ENCODE measurements at places on chromosomes 7 and 10. TPM values are rescaled to one million over a fixed set of nuclear protein-coding genes. Genes with fewer than 3 reads are reported as not detected.

The UFSP1 gene
- total RNA-seq, result 3.5 TPM

The FZD1 gene
- total RNA-seq, result 35.7 TPM

The NPY4R2 gene
- total RNA-seq, result 0.13 TPM

The PDZD7 gene
- total RNA-seq, result 0.91 TPM

The SFTPA1 gene
- not detected for total RNA-seq

The MYH16 gene
- 0.26 TPM for total RNA-seq

The NCF1 gene
- total RNA-seq, result not detected

The CDK14 gene
- 26.3 TPM for total RNA-seq

The ACSM6 gene
- total RNA-seq, result not detected

The OR2A5 gene
- total RNA-seq, result not detected

The ZNF273 gene
- total RNA-seq, result 2.6 TPM

The PDZD8 gene
- 25.0 TPM for total RNA-seq

The CALML3 gene
- not detected for total RNA-seq

The BMPER gene
- total RNA-seq, result 7.4 TPM

The IRF5 gene
- 0.39 TPM for total RNA-seq

The FAM13C gene
- total RNA-seq, result 1.9 TPM

The CAV2 gene
- total RNA-seq, result 88.4 TPM

The NACAD gene
- total RNA-seq, result 6.1 TPM

The CLRN3 gene
- total RNA-seq, result not detected

The MALRD1 gene
- 0.08 TPM for total RNA-seq

The BPGM gene
- 19.1 TPM for total RNA-seq

The NEUROG3 gene
- total RNA-seq, result not detected

The FAM131B gene
- total RNA-seq, result 3.9 TPM

The PTF1A gene
- not detected for total RNA-seq

The CUEDC2 gene
- total RNA-seq, result 133 TPM

The CACNB2 gene
- total RNA-seq, result 12.4 TPM

The CDHR1 gene
- total RNA-seq, result not detected

The KIF11 gene
- 23.1 TPM for total RNA-seq

The NRBF2 gene
- 30.7 TPM for total RNA-seq

The ELMO1 gene
- 2.3 TPM for total RNA-seq

The CTNNA3 gene
- under 0.01 TPM for total RNA-seq

The TSPAN13 gene
- 33.0 TPM for total RNA-seq

The PNLIPRP2 gene
- not detected for total RNA-seq

The HYAL4 gene
- not detected for total RNA-seq

The MACC1 gene
- total RNA-seq, result 0.24 TPM

The UNCX gene
- not detected for total RNA-seq

The CFTR gene
- 0.13 TPM for total RNA-seq

The PLXNA4 gene
- total RNA-seq, result 0.65 TPM

The IGFBP3 gene
- total RNA-seq, result 34.3 TPM

The R3HCC1L gene
- 14.1 TPM for total RNA-seq

The GRID2IP gene
- not detected for total RNA-seq

The PRKG1 gene
- 6.2 TPM for total RNA-seq

The NXPH1 gene
- not detected for total RNA-seq

The TDRD1 gene
- total RNA-seq, result not detected

The TUBB8 gene
- not detected for total RNA-seq

The ANKRD30A gene
- total RNA-seq, result not detected

The ZNF425 gene
- total RNA-seq, result 1.6 TPM

The ZNF727 gene
- total RNA-seq, result not detected

The GTF2I gene
- 125 TPM for total RNA-seq

The PRSS37 gene
- total RNA-seq, result not detected

The KCNK18 gene
- not detected for total RNA-seq

The UTF1 gene
- total RNA-seq, result not detected

The FEZF1 gene
- not detected for total RNA-seq

The STK31 gene
- not detected for total RNA-seq

The CALML5 gene
- not detected for total RNA-seq

The KIAA1549 gene
- 1.9 TPM for total RNA-seq
